ENCODE measurements at places on chromosomes 1 and 21.

DNA sequence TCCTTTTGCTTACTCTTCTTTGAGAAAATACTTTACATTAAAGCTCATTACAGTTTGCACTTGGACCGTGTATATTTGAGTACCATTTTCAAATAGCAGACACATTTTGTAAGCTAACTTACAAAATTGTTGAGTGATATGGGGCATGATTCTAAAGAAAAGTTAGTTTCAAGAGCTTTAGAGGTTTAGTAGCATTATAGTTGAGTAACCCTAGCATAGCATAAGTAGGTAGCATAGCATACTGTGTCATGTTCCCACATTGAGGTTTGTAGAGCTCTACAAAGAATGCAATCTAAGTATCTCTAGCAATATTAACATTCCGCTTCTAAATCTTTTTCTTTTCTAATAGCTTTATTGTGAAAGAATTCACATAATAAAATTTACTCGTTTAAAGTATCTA, 92.0 kb downstream of the ITSN1 start:
- no peak for DNase-seq

DNA sequence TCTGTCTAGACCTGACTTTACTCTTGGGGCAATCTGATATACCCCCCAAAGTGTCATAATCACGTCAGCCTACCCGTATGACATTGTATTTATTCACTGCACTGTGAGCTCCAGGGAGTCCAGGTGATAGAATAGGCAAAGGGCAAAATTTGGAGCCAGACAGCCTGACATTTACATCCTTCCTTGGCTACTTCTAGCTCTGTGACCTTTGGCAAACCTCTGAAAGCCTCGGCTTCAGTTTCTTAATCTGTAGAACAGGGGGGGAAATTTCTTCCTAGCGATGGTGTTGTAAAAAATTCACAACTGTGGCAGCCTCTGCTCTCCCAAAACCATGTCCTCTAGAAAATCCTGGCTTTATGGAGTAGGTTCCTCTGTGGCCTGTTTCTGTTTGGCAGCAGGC, 240.9 kb downstream of the KIF26B start:
- DNase-seq: no peak

- no peak for DNase-seq
These were observed 3.7 kb upstream of the TRABD2B start for GRCh38 chr1:48000883-48001282.

DNA sequence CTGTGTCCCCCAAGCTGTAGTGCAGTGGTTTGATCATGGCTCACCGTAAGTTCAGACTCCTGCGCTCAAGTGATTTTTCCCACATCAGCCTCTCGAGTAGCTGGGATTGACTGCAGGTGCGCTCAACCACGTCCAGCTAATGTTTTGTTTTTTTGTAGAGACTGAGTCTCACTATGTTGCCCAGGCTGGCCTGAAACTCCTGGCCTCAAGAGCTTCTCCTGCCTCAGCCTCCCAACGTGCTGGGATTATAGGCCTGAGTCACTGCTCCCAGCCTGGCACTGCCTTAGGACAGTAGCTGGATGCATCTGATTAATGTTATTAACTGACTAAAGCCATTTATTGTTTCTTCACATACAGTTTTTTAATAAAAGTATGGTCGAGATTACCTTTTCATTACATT, 40.2 kb downstream of the RNF11 start:
- no peak for DNase-seq

DNA sequence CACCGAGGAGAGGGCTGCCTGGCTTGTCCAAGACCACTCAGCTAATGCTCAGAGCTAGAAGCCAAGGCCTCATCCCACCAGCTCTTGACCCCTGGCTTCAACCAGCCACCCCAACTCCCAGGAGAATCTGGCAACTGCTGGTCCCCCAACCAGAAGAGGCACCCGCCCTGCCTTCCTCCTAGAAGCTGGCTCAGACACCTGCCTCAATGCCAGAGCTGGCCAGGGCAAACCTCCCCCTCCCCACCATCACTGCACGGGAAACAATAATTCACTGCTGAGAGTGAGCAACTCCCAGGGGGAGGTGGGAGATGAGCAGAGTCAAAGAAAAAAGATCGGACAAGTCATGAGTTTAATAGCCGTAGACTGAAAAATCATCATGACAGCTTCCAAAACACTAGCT, 3.3 kb downstream of the CHD5 start:
- no peak for DNase-seq

GRCh38 chr21:25188677-25189079, 418.6 kb downstream of the MRPL39 start:
- DNase-seq: no peak

DNA sequence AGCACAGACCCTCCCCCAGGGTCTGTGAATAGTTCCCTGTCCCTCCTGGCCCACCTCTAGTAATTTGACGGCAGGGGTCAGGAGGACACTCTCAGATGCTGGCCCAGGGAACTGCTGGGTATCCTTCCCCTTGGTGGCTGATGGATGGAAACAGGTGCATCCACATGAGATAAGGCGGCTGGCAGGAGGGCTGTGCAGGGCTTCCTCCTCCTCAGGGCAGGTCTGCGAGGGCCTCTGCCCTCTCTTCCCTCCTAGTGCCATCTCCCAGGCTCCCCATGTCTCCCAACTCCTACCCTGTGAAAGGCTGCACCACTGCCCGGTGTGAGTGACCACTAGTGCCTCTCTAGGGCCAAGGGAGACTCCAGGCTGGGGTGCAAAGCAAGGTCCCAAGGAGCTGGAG, 123.9 kb downstream of the GLIS1 start:
- no peak for DNase-seq

- DNase-seq: peak; percentile 17
These were observed 1.9 kb upstream of the OR13G1 start for GRCh38 chr1:247681288-247681897.

DNA sequence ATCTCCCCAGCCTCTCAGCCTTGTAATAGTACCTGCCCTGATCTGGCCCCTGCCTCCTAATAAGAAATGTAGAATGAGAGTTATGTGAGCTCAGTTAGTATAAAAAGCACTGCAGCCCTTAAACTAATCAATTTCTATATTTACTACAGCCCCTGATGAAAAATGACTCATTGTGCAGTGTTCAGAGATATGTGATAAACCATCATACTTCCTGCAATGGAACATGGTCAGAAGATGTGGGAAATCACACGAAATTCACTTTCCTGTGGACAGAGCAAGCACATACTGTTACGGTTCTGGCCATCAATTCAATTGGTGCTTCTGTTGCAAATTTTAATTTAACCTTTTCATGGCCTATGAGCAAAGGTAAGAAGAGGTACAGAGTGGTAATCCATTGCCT, 176.8 kb upstream of the PDE4B start:
- no peak for DNase-seq

DNA sequence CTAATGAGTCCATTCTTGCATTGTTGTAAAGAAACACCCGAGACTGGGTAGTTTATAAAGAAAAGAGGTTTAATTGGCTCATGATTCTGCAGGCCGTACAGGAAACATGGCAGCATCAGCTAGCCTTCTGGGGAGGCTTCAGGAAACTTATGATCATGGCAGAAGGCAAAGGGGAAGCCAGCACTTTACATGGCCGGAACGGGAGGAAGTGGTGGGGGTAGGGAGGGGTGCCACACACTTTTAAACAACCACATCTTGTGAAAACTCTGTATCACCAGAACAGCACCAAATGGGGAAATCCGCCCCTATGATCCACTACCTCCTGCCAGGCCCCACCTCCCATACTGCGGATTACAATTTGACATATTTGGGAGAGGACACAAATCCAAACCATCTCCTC, 43.9 kb downstream of the NOS1AP start:
- no peak for DNase-seq

- DNase-seq: no peak
These were observed 1.7 kb upstream of the SHE start for GRCh38 chr1:154503898-154504297.

DNA sequence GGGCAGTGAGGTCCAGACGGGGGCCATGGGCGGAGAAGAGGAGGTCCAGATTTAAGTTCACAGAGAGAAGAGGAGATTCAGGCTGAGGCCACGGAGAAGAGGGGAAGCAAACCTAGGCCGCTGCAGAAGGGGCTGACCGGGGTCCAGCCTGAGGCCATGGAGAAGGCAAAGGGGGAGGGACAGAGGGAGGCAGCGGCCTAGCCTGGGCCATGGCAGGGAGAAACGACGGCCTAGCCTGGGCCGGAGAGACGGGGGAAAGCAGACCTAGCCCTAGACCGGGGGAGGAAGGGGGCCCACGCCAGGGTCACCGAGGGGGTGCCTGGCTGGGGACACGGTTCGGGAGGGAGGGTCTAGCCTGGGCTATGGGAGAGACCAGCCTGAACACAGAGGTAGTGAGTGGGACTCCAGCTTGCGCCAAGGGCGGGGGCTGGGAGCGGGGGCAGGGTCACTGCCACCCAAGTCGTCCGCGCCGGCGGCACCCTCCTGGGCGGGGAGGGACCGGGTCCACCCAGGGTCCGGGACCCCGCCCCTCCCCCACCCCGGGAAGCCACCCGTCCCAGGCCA, 459 bp downstream of the CAPZB start:
- DNase-seq: no peak

- DNase-seq: no peak
These were observed 3.7 kb upstream of the SEC16B start for GRCh38 chr1:177973585-177973984.

DNA sequence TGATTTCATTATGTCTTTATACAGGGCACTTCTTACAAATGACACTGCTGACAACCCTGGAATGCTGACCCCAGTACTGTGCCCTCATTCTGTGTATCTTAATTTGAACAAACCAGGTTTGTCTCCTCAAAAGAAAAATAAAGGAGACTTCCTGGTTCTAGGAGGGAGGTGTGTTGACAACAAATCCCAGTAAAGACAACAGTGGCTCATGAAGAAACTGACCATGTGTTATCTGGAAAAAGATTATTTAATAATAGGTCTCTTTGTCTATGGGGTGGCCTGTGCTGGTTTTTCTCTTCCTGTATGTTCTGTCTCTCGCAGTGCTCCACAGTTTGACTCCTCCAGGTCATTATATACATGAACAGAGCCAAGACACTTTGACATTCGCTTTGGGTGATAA, 454.6 kb downstream of the LMO4 start:
- DNase-seq: no peak

GRCh38 chr1:183645531-183645930, 7.6 kb downstream of the APOBEC4 start:
- no peak for DNase-seq

DNA sequence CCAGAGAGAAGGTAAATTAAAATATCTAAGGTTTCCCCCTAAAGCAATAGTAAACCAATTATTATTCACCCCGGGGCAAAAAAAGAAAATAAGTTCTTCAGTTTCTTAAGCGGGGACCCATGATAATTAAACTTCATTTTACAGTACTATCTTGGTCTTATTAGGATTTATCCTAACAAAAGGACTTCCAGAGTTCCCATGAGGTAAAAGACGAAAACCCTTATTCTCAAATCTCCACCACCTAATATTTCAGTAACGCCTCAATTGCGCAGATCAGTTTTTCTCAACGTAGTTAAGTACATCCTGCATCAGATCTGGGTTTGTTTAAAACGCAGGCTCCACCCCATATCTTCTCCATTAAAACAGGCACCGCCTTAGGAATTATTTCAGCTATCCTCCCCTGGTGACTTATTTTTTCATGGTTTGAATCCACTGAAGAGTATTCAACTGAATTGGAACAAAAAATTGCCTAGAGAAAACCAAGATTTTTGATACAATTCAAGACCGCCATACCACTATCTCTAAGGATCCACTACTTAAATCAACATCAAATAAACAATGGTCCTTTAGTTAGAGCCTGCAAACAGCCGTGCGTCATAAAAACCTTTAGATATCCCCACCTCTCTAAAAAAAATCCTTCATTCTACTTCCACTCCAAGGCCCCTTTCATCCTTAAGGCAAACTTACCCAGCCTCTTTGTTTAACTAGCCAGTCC, 1.7 kb downstream of the MCL1 start:
- no peak for DNase-seq

DNA sequence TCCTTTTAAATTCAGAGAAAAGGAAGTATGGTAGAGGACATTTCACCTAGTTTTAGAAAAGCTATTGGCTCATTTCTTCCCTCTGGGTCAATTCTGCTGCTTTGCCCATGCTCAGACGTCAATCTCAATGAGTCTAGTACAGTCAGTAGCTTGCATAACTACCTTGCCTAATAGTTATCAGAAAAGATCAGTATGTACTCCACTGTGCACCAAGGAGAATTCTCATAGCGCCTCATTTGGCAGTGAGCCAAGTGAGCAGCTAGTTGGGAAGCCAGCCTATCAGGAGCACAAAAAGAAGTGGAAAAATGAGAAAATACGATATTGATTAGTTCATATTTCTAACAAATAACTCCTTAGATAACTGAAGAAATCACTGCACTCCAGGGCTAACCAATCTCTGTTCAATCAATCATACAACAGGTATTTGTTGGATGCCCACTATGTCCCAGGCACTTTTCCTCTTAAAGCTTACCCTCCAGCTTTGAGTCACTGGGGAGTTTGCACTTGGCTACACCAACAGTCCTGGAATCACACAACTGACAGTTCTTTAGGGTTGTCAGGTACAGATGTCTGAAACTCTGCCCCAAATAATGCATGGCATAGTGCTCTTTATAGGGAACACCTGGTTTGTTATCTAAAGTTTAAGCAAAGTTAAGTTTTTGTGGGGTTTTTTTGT, 50.2 kb downstream of the PRDX6 start:
- DNase-seq: no peak

DNA sequence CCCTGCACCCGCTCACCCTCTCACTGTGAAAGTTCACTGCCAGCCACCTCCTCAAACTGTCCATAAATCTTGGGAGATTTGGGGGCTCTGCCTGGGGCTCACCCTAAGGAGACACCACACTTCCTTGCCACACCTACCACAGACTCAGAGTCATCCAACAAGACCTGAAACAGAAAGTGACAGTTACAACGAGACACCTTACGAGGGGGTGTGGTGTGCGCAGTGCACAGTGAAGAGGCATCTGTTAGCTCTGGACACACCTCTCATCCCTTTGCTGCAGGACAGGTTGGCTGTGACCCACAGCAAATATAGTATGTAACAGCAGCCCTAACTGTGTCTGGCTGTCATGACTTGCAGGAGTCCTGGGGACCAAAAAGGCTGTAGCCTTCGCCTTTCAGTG, 190.2 kb downstream of the NR5A2 start:
- DNase-seq: no peak

GRCh38 chr1:79362470-79362869, 355.9 kb upstream of the ADGRL4 start:
- no peak for DNase-seq

- DNase-seq: no peak
These were observed 37.0 kb upstream of the COL6A1 start for GRCh38 chr21:45944601-45945000.
